ENCODE measurements at places on chromosomes 7 and 10.

- no peak for DNase-seq
These were observed 143.4 kb downstream of the SH2D4B start for GRCh38 chr10:80681142-80681541.

- no peak for DNase-seq
These were observed 247.0 kb downstream of the SH2D4B start for GRCh38 chr10:80784695-80785094.

DNA sequence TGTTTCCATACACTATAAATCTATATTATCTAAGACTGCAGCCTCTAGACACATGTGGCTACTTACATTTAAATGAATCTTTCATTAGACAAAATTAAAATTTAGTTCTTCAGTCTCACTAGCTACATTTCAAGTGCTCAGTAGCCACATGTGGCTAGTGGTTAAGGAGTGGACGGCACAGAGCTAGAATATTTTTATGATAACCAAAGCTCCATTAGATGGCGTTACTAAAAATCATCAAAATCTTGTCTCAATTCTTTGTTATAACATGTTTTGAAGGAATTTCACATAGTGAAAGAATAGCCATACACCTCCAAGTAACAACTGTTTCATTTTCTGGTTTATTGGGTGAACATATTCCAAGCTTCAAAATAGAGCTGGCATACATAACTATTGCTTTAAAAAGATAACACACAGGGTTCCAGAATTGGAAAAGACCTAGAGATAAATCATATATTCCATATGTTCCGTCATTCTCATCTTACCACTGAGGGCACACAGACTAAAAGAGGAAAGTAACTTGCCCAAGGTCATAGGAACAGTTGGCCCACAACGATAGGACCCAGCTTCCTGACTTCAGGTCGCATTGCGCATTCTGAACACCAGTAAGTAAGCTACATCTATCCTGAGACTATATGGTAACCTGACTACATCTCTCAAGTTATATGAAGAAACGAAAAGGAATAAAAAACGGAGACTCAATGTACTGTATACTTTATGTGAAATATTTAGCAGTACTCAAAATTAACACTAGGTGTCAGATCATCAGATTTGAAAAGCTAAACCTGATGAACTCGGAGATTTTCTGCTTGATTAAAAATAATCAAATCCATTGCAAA lies 66.6 kb downstream of the CAV1 start:
- peak; percentile 16 for DNase-seq

GRCh38 chr10:5509236-5509635 lies 9.9 kb upstream of the CALML5 start:
- no peak for DNase-seq

GRCh38 chr7:36082910-36083309 lies 70.1 kb upstream of the EEPD1 start:
- DNase-seq, result no peak

DNA sequence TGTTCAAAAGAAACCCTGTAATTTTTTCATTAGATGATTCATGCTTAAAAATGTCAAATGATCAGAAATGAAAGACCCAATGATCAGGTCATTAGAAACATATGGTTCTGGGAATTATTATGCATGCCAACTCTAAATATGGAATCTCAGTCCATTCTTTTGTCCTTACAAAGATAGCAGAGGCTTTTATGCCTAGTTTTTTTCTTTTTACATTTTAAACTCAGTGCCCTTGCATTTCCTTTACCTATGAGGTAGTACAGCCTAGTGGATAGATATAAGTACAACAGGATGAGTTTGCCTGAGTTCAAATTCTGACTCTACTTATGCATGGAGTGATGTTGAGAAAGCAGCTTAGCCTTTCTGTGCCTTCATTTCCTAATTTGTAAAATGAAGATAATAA lies 392.9 kb downstream of the SUGCT start:
- no peak for DNase-seq

DNA sequence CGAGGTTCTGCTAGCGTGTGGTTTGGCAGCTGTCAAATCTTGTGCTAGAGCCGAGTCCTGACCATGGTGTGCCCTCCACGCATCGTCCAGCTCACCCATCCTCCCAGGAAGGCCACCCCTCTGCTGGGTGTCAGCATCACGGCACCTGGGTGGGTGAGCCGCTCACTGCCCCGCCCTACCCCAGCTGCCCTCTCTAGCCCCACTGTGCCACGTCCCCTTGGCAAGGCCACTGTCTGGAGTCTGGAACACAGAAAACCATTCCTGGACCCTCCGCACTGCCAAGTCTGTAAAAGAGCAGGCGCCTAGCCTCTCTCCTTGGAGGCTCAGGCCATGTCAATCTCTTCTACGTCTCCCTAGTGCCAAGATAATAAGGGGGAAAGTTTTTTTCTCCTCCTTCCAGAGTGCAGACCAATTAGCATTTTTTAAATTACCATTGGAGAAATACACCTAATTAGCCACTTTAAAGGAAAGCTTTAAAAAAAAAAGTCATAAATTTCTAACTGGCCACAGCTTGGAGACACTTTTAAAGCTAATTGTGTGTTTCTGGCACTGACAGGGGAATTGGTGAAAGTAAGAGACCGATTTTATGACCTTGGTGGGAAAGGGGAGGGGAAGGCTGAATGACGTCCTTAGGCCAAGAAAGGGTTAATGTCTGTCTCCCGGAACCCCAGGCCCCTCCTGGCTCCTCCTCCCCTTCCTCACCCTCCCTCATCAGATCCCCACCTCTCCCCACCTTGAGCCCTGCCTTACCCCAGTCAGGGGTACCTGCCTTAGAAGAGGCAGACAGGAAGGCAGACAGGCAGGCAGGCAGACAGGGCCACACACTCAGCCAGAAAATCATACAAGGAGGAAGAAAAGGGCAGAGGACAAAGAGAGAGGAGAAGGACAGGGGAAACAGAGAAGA lies 151.2 kb downstream of the PLXNA4 start:
- DNase-seq, result no peak
